ENCODE measurements at places on chromosomes 7 and 10. TPM values are rescaled to one million over a fixed set of nuclear protein-coding genes. Genes with fewer than 3 reads are reported as not detected.
A peak's percentile ranks its signal among the peaks of the same experiment; 100 is the strongest.

DNA sequence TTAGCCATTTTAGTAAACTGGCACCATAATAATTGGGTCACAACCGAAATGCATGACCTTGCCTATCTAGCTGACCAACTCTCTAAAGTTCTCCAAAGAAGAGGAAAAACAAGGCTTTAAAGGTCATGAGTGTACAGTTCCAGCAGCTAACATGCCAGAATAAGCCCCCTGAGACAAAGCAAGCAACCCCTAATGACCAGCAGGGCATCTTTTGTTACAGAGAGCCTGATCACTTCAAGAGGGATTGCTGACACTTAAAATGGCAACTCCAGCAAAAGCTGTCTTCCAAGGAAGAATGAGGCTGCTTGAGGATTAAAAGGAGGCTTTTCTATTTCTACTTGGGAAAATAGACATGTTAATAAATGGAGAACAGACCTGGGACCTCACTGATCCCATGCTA, 213.6 kb downstream of the CDC14C start:
- no peaks in the 10 kb centered on the region for H3K36me3 ChIP-seq
- H3K27ac ChIP-seq, result no peak overlapping the region
- DNase-seq, result no peak
- H3K4me1 ChIP-seq, result no peaks in the 10 kb centered on the region
- H3K27me3 ChIP-seq, result no peaks in the 10 kb centered on the region

DNA sequence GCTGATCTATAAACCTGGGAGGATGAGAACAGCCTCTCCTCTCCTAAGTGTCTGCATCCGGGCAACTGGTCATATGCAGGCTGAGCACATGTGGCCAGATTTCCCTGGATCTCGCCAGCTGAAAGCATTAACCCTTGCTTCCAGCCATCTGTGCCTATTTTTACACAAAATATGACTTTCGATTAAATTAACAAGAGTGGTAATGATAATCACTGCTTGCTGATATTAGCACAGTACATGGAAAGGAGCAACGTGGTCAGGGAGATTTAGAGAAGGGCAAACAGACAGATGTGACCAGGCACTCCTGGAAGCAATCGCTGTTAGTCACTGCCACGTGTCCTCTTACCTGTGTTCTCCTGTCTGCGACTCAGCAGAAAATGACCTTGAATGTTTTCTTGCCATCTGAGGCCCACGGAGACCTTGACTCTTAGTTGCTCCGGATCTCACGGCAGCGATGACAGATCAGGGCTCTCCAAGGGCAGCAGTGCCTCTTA, 59.5 kb upstream of the NPTX2 start:
- no peak overlapping the region for H3K4me3 ChIP-seq
- no peaks in the 10 kb centered on the region for H3K27me3 ChIP-seq
- H3K4me1 ChIP-seq, result no peaks in the 10 kb centered on the region
- H3K27ac ChIP-seq, result no peak overlapping the region

- no peak for DNase-seq
- no peak overlapping the region for H3K27ac ChIP-seq
- H3K4me3 ChIP-seq, result no peak overlapping the region
- no peaks in the 10 kb centered on the region for H3K27me3 ChIP-seq
Measured at GRCh38 chr7:87148332-87148955, 3.8 kb upstream of the DMTF1 start.

- H3K27me3 ChIP-seq, result no peaks in the 10 kb centered on the region
- no peak for DNase-seq
- H3K4me3 ChIP-seq, result no peak overlapping the region
- no peaks in the 10 kb centered on the region for H3K36me3 ChIP-seq
- H3K4me1 ChIP-seq, result peaks cover 10% of the 10 kb centered on the region
- peak overlapping the region; percentile 79 for H3K27ac ChIP-seq
Measured at GRCh38 chr7:89232-90019, 102.9 kb upstream of the FAM20C start.

ZNF777 gene
- 8.5 TPM for total RNA-seq

ANXA8 gene
- not detected for total RNA-seq

DNA sequence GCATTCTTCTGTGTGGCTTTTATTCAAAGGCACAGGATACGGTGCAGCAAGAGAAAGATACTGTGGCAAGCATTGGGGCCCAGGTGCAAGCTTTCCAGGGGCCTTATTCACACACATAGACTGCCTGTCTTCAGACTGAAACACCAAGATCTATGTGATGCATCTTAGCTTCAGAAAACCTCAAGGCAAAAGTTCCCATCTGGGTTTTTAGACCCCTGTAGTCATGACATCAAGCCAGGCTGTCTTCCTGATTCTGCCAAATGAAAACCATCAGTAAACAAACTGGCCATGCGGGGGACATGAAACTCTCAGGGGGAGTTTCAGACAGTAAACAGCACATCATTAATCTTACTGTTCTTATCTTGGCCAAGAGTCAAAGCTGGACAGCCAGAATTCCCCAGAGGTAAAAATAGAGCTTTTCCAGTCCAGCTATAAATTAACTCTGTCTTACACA, 9.8 kb downstream of the AGBL3 start:
- H3K36me3 ChIP-seq, result no peaks in the 10 kb centered on the region
- no peak overlapping the region for H3K27ac ChIP-seq
- no peak overlapping the region for H3K4me3 ChIP-seq
- no peaks in the 10 kb centered on the region for H3K27me3 ChIP-seq
- H3K4me1 ChIP-seq, result no peaks in the 10 kb centered on the region

GRCh38 chr10:88791924-88792323, 10.6 kb upstream of the LIPM start:
- no peaks in the 10 kb centered on the region for H3K36me3 ChIP-seq
- no peak overlapping the region for H3K4me3 ChIP-seq
- no peak for DNase-seq
- no peaks in the 10 kb centered on the region for H3K4me1 ChIP-seq
- H3K27me3 ChIP-seq, result no peaks in the 10 kb centered on the region

- no peaks in the 10 kb centered on the region for H3K4me1 ChIP-seq
- no peaks in the 10 kb centered on the region for H3K36me3 ChIP-seq
- no peak for DNase-seq
Measured at GRCh38 chr7:39501358-39501757, 64.8 kb upstream of the YAE1 start.

- H3K4me3 ChIP-seq, result no peak overlapping the region
- no peaks in the 10 kb centered on the region for H3K36me3 ChIP-seq
- no peak overlapping the region for H3K27ac ChIP-seq
- no peaks in the 10 kb centered on the region for H3K27me3 ChIP-seq
Measured at GRCh38 chr7:91843831-91844230, 36.7 kb downstream of the MTERF1 start.

DNA sequence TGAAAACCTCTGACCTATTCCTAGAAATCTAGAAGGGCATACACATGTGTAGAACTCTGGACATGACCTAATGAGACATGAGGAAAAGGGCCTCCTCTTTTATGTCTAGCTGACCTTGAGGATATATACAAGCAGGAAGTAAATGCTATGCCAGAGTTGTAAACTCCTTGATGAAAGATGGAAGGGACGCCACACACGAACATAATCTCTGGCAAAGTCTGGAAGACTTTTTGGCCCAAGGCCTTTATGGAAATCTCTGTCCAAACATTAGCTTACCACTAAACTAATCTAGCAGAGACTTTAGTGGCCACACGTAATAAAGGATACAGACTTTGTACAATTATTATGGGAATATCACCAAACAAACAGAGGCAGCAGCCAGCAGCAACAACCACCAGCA, 138.1 kb upstream of the THSD7A start:
- H3K4me1 ChIP-seq, result no peaks in the 10 kb centered on the region
- no peak overlapping the region for H3K4me3 ChIP-seq
- no peak for DNase-seq
- H3K27me3 ChIP-seq, result no peaks in the 10 kb centered on the region
- no peaks in the 10 kb centered on the region for H3K36me3 ChIP-seq
- no peak overlapping the region for H3K27ac ChIP-seq

AKR1C1 gene
- total RNA-seq, result 24.1 TPM

NRG3 gene
- 0.16 TPM for total RNA-seq

GRCh38 chr10:89337484-89337883, 9.7 kb downstream of the IFIT3 start:
- H3K36me3 ChIP-seq, result no peaks in the 10 kb centered on the region
- no peaks in the 10 kb centered on the region for H3K27me3 ChIP-seq
- H3K27ac ChIP-seq, result no peak overlapping the region
- DNase-seq, result no peak
- peaks cover 10% of the 10 kb centered on the region for H3K4me1 ChIP-seq

GRCh38 chr10:101140950-101141615, 10.0 kb downstream of the TLX1 start:
- peaks cover 7% of the 10 kb centered on the region for H3K4me1 ChIP-seq
- H3K27me3 ChIP-seq, result peaks cover 100% of the 10 kb centered on the region
- no peak overlapping the region for H3K4me3 ChIP-seq
- DNase-seq, result no peak

OR9A2 gene
- 2.0 TPM for total RNA-seq

MKI67 gene
- total RNA-seq, result 0.29 TPM

ADRA2A gene
- total RNA-seq, result 14.9 TPM

GRCh38 chr7:134919240-134919641, 67.1 kb upstream of the AGBL3 start:
- H3K27me3 ChIP-seq, result no peaks in the 10 kb centered on the region
- no peak for DNase-seq
- H3K36me3 ChIP-seq, result no peaks in the 10 kb centered on the region

- peaks cover 6% of the 10 kb centered on the region for H3K4me1 ChIP-seq
- H3K27ac ChIP-seq, result peak overlapping the region; percentile 64
- no peaks in the 10 kb centered on the region for H3K36me3 ChIP-seq
- no peak overlapping the region for H3K4me3 ChIP-seq
Measured at GRCh38 chr7:139915268-139915863, 86.3 kb downstream of the TBXAS1 start.

GRCh38 chr10:26621243-26621888, 76.1 kb upstream of the PDSS1 start:
- H3K27ac ChIP-seq, result no peak overlapping the region
- H3K4me1 ChIP-seq, result no peaks in the 10 kb centered on the region
- no peaks in the 10 kb centered on the region for H3K36me3 ChIP-seq
- H3K4me3 ChIP-seq, result no peak overlapping the region
- no peak for DNase-seq
- H3K27me3 ChIP-seq, result no peaks in the 10 kb centered on the region

CHCHD1 gene
- total RNA-seq, result 37.0 TPM

DNA sequence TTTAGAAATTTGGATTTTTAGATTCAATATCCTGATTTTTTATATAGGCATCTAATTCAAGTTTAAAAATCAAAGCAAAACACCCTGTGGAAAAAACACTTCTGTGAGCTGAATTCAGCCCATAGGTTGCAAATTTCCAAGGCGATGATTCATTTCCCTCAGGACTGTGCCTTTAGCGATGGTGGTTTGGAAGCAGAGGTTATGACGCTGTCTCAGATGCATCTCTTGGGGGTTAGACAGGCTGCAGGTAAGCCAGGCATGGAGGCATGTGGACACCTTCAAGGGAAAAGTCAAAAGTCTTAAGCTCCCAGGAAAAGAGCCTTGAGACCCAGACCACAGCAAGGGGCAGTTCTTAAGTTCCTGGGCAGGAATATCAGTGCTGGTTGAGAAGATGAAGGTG, 9.5 kb upstream of the FRA10AC1 start:
- H3K27ac ChIP-seq, result no peak overlapping the region
- no peaks in the 10 kb centered on the region for H3K36me3 ChIP-seq
- no peaks in the 10 kb centered on the region for H3K4me1 ChIP-seq

DNA sequence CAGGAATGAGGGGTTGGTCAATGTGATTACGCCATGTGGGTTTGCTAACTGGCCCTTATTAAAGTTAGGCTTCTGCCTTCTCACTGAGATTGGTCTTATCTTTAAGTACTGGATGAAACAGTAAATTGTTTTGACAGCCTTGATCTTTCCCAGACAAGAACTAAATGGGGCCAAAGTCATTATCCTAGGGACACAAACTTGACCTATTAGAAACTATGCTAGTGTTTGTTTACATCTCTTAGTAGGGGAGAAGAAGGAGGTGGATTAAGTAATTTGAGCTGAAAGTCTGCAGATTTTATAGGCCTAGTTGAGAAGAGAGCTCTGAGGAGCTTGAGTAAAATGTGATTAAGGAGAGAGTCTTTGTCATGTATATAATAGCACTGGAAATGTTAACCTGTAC, 386.9 kb downstream of the HTR7 start:
- H3K4me3 ChIP-seq, result no peak overlapping the region
- H3K36me3 ChIP-seq, result no peaks in the 10 kb centered on the region
- DNase-seq, result no peak
- H3K27ac ChIP-seq, result no peak overlapping the region

DENND11 gene
- 32.1 TPM for total RNA-seq

DNA sequence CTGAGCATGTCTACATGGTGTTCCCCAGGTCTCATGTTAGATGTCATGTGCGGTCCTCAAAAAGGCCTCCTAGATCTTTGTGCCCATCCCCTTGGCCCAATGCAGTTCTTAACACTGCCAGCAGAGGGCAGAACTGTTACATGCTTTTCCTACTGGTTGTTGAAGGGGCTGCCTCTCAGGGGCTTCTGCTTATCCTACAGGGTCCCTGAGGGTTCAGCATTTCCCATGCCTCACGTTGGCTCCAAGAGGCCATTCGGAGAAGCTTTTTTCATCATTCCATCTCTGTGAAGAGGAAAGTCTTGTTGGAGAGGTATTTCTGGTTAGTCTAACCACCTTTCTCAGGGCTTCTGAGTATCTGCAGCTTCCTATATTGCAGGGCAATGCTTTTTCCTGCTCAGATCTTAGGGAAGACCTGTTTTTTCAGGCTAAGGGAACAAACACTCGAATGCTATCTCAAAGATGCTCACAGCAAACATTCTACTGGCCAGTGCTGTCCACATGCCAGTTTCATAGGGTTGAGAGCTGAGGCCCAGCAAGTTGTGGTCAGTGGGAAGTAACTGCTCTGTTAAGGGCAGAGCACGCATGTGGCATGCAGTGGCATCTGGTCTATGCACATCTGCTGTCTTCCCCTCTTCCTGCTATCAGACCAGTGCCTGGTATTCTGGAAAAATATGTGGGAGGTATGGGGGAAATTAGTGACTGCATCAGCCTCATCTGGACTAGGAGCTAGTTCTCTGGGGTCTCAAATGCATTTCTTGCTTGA, 31.5 kb downstream of the MBL2 start:
- no peak overlapping the region for H3K27ac ChIP-seq
- no peak for DNase-seq
- no peaks in the 10 kb centered on the region for H3K27me3 ChIP-seq
- no peak overlapping the region for H3K4me3 ChIP-seq
- H3K36me3 ChIP-seq, result no peaks in the 10 kb centered on the region
- no peaks in the 10 kb centered on the region for H3K4me1 ChIP-seq

DNA sequence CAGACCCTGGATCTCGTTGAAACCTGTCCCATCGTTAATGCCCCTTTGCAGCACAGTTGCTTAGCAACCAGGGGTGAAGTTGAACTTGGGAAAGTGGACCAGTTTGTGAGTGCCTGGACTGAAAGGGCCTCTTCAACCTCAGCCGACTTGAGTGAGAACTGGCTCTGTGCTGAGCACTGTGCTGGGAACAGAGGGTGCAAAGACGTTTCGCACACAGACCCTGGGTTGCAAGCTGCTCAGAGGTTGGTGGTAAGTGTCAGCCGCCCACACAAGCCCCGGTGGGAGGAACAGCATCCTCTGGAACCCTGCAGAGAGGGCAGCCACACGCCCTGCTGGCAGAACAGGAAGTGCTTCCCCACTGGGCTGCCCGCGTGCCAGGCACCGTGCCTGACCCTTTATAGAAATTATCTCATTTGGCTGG, 89.2 kb downstream of the CARD11 start:
- DNase-seq, result peak; percentile 36
- H3K27ac ChIP-seq, result no peak overlapping the region
- no peaks in the 10 kb centered on the region for H3K27me3 ChIP-seq

CFAP58 gene
- total RNA-seq, result 0.16 TPM

- no peaks in the 10 kb centered on the region for H3K27me3 ChIP-seq
- H3K4me1 ChIP-seq, result no peaks in the 10 kb centered on the region
- no peak overlapping the region for H3K4me3 ChIP-seq
Measured at GRCh38 chr7:71868797-71869196, 543.3 kb downstream of the CALN1 start.

STEAP1 gene
- 75.1 TPM for total RNA-seq

ACTA2 gene
- 1,054 TPM for total RNA-seq

- H3K36me3 ChIP-seq, result no peaks in the 10 kb centered on the region
- H3K27me3 ChIP-seq, result no peaks in the 10 kb centered on the region
- H3K4me3 ChIP-seq, result no peak overlapping the region
- no peak for DNase-seq
Measured at GRCh38 chr7:16688249-16688648, 42.3 kb downstream of the BZW2 start.
